ENCODE measurements at places on chromosomes 2 and 18. TPM values are rescaled to one million over a fixed set of nuclear protein-coding genes. Genes with fewer than 3 reads are reported as not detected.

QPCT gene
- not detected for total RNA-seq

SAG gene
- not detected for total RNA-seq

DNA sequence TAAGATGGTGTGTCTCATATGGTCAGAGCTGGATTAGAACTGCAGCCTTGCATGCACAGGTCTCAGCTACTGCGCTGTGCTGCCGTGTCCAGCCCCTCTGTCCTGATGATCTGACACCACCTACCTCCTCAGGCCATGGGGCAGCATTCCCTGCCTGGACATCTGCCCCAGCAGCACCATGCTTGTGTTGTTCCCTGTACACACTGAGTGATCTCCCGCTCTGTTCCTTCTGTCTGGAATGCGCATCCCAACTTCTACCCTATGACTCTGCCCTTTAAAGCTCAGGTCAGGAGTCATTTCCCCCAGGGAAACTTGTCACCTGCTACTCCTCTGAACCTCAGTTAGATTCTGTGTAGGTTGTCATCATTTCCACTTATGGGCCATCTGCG, 157.4 kb upstream of the TTC39C start:
- DNase-seq: no peak
- no peaks in the 10 kb centered on the region for H3K27me3 ChIP-seq
- peaks cover 51% of the 10 kb centered on the region for H3K36me3 ChIP-seq
- peak overlapping the region; percentile 83 for H3K27ac ChIP-seq
- peaks cover 61% of the 10 kb centered on the region for H3K4me1 ChIP-seq

MC5R gene
- total RNA-seq: not detected

DNA sequence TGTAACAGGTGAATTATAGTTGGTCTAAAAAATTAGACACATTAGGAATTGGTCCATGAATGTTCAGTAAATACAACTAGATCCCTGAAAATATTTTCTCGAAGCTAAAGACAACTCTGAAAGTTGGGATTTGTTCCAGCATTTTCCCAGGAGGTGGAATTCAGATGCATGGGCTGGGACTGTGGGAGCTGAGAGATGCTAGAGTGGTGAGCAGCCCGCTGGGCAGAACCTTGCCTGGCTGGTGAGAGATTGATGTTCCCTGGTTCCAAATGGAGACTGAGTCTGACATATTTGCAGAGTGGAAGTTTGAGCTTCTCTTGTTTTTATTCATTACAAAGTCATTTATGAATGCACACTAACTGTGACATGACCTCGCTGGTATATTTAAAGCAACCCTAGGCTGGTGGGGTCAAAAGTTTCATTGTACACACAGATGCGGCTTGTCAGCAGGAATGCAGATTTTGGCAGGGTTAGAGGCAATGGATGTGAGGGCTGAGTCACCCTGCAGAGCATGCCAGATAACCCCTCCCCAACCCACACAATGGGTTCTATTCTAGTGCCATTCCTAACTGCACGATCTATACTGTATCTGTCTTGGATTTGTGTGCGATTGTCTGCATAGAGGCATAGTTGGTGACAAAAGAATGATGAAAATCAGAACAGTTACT, 23.5 kb upstream of the TMEM178A start:
- DNase-seq: peak; percentile 95
- H3K27ac ChIP-seq: peak overlapping the region; percentile 72
- no peaks in the 10 kb centered on the region for H3K27me3 ChIP-seq
- H3K4me3 ChIP-seq: peak overlapping the region; percentile 7
- peaks cover 59% of the 10 kb centered on the region for H3K4me1 ChIP-seq
- H3K36me3 ChIP-seq: no peaks in the 10 kb centered on the region

DNA sequence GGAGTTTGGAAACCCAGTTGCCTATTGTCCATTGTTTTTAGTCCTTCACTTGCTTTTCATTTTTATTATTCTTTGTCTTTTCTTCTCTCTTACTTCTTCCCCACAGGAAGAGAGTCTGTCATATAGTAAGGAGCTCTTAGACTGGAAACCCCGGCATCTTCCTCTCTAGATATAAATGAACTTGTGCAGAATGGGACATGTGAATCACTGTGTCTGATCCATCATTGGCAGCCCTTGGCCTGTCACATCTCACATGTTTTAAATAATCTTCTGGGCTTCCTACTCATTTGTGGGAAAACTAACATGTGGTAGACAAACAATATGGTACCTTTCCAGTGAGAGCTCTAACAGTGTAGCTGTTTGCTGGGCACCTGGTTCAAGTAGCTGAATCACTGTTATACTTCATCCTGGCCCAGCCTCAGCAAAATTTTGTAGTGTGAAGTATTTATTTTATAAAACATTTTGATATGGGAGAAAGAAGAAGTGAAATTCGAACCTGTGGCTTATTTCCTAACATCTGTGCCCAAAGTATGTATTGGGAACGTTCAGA, 112.8 kb downstream of the PHLPP1 start:
- H3K4me3 ChIP-seq: no peak overlapping the region
- H3K4me1 ChIP-seq: peaks cover 9% of the 10 kb centered on the region
- H3K27me3 ChIP-seq: no peaks in the 10 kb centered on the region
- no peak for DNase-seq
- H3K27ac ChIP-seq: no peak overlapping the region
- 0 out of 2 replicates have a peak, but pooled peaks cover 3% of the 10 kb centered on the region for H3K36me3 ChIP-seq

- H3K4me3 ChIP-seq: no peak overlapping the region
- no peak overlapping the region for H3K27ac ChIP-seq
- no peaks in the 10 kb centered on the region for H3K36me3 ChIP-seq
- peaks cover 31% of the 10 kb centered on the region for H3K4me1 ChIP-seq
These were observed 197.9 kb upstream of the ACVR2A start for GRCh38 chr2:147646818-147647468.

GRCh38 chr2:231696004-231696367, 12.3 kb upstream of the PTMA start:
- no peaks in the 10 kb centered on the region for H3K4me1 ChIP-seq
- no peaks in the 10 kb centered on the region for H3K36me3 ChIP-seq
- no peak for DNase-seq
- no peaks in the 10 kb centered on the region for H3K27me3 ChIP-seq
- H3K27ac ChIP-seq: no peak overlapping the region

DNA sequence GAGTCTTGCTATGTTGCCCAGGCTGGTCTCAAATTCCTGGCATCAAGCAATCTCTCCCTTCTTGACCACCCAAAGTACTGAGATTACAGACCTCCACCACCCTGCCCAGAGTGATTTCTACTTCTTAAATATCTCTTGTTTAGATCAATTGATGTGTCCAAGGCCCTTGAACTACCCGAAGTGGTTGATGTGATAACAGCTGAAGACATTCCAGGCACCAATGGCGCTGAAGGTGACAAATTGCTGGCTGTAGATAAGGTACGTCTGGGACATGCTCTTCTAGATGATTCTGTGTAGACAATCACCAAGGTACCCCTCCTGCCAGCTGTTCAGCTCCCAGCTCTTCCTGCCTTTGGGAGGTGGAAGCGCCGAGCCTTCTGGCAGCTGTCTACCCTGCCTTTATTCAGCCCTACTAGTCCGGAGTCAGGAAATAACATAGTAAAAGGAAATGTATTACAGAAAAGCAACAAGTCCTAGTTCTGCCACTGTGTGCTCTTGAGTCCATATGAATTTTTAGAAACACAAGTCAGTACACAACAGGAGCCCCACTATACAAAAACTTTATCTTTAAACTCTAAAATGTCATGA, 61.3 kb upstream of the BZW1 start:
- H3K27ac ChIP-seq: no peak overlapping the region
- no peaks in the 10 kb centered on the region for H3K27me3 ChIP-seq
- no peaks in the 10 kb centered on the region for H3K36me3 ChIP-seq
- no peak for DNase-seq
- peaks cover 47% of the 10 kb centered on the region for H3K4me1 ChIP-seq

DNA sequence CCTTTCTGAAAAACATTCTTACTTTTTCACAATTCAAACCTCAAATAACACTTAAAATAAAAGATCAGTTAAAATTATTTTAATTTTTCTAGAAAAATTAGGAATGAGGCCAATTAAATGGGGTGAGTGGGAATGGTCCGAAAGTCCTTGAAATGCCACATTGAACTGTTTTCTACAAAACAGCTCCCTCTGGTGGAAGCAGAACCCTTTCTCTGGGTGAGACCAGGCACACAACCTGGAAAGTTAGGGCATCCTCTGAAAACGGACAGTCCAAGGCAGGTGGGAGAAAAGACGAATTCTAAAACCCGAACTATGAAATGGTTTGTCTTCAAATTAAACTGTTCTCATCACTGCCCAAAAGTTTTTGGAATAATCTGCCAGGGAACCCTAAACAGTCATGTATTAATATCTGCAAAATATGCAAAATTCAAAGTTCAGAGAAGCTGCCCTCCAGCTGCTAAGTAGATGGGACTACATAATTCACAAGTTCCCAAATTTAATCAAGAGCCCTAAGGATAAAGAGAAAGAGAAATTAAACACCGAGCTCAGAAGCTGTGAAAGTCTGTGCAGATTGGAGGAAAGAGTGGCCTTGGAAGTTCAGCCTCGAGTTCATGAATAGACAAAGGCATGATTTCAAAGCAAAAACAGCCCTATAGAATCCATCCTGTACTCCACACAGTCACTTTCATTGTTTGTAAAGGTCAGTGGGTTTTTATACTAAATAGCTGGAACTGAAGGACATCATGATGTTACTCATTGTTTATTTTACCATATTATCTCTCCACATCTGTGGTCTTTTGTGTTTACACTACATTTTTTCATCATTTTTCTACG, 108.3 kb downstream of the PIEZO2 start:
- H3K36me3 ChIP-seq: no peaks in the 10 kb centered on the region
- no peaks in the 10 kb centered on the region for H3K4me1 ChIP-seq
- peaks cover 53% of the 10 kb centered on the region for H3K27me3 ChIP-seq
- H3K4me3 ChIP-seq: no peak overlapping the region

Data from PC-3 (cell line).